ENCODE measurements at places on chromosomes 1 and 21. TPM values are rescaled to one million over a fixed set of nuclear protein-coding genes. Genes with fewer than 3 reads are reported as not detected.

GRCh38 chr1:193308438-193308837 is 122.0 kb upstream of the B3GALT2 start:
- DNase-seq = no peak

- no peak for DNase-seq
These were observed 4.9 kb downstream of the RD3 start for GRCh38 chr1:211487082-211487481.

GRCh38 chr1:244383278-244383884 is 68.3 kb downstream of the ADSS2 start:
- no peak for DNase-seq

DNA sequence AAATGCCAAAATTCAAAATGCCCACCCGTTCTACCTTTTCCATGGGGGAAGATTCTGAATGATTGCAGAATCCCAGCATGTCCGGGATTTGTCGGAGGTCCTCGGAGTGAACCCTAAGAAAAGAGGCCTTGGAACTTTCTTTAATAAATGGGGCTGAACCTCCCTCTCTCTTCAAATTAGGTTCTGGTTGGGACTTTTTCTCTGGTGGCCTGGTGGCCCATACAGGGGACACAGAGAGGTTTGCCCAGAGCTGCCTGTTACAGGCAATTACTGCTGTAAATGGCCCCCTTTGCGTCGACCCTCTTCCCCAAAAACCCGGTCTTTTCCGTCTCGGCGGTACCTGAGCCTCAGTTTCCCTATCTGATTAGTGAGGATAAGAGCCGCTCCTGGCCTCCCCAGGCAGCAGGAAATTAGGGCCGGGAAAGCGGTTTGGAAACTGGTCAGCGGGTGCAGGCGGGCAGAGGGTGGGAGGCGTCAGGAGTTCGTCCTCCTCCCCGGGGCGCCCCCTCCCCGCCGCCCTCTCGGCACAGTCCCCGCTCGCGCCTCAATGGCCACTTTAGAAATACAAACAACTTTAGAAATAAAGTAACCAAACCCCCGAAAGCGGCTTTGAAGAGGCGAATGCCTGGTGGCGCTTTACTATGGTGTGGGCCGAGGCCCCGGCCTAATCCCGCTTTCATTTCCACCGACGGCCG is 15.6 kb downstream of the PAX7 start:
- no peak for DNase-seq

DNA sequence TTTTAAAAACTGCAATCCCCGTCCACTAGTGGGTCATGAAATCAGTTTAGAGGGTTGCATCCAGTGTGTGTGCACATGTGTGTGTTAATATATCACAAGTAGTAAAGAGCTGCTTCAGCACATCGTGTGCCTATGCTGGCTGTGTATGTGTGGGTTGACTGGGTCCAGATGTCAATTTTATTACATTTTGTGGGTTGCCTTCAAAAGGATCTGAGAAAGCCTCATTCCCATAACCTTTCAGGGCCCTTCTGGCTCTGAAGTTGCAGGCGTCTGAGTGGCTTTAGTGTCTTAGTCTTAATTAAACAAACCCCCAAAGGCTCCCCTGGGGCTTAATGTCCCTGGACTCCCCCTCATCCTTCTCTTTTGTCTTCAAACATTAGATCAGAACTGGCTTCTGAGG is 19.8 kb downstream of the PLA2G2D start:
- DNase-seq = no peak

GRCh38 chr1:240004086-240004749 is 87.5 kb upstream of the FMN2 start:
- peak; percentile 26 for DNase-seq

DNA sequence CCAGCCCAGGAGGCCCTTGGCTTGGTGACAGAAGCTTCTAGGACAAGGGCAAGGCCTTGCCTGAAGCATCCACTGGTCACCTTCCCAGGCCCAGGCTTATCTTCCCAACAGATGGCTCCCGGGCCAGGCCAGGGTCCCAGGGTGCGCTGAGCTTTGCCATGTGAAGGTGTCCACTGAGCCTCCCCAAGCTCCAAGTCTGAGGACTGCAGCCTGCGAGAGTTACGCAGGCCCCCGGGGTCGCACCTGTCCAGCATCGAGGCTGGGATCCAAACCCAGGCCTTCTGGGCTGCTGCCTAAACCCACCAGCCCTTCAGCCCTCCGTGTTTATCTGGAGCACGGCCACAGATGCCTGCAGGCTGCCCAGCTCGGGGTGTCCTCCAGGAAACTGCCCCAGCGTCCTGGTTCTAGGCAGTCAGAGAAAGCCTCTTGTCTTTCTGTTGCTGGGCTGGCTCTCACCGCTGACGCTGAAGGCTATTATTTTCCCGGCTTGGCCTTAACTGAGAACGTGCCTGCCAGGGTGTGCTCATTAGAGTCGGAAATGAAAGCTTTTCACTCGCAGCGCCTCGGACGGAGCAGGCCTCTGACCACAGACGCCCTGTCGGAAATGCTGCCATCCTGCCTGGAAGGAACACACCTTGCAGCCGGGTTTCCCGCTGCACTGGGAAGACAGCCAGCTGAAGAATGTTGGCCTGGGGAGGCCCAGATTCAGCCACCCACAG is 71.4 kb downstream of the MEGF6 start:
- DNase-seq = peak; percentile 94

- no peak for DNase-seq
These were observed 9.7 kb upstream of the CGN start for GRCh38 chr1:151501474-151501873.

- DNase-seq = peak; percentile 67
These were observed 29.1 kb downstream of the STPG1 start for GRCh38 chr1:24384251-24385090.

GRCh38 chr21:29053656-29054055 is 19.8 kb downstream of the CCT8 start:
- DNase-seq = peak; percentile 57

DNA sequence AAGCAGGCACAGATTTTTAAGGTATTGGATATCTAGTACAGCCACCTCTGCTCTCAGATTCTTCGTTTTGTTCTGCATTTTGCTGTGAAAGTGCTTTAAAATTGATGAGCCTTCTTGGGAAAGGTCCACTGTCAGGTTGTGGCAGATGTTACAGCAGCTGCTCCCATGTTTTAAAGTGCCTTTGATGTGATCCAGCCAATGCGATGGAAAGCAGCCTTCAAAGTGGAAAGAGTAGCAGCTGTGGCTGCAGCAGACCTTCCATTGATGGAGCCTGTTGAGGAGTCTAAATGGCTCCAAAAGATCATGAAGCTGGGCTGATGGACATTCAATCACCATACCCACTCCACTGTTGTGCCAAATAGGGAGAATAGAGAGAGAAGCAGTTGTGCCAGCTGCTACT is 816.9 kb downstream of the PLA2G4A start:
- no peak for DNase-seq

DNA sequence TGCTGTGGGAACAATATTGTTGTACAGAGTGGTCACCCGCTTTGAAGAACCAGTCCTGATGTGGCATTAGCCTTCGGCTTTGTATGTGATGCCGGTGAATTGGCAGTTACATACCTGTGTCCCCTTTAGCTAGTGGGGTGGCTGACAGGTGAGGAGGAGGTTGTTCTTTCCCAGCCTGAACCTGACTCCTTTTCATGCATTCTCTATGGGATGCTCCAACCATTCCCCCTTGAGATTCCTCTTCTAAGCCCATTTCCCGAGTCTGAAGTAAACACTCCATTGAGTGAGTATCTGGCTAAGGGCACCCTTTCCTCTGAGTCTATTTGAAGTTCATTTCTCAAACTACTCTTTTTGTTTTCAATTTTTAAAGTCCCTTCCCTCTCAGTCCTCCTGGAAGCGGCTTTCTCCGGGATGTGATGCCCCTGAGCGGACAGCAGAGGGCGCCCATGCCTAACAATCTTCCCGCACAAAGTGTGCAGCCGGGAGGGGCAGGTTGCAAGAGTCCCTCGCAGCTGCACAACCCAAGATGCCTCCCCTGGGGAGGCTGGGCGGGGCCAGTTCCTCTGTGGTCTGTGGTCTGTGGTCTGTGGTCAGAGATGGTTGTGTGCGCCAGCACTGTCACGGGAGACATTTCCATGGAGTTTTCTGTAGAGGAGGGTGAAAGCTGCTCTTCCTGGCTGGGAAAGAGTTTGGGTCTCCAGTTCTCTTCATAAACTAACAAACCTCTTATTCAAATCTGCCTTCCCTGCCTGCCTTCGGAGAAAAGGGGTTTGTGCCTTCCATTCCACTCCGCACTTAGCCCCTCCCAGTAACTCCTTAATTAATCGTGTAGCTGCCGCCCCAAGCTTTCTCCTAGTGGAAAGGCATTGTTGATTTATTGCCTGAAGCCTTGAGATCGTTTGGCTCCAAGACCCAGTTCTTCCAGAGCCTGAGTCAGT is 36.4 kb upstream of the LMX1A start:
- peak; percentile 92 for DNase-seq

DNA sequence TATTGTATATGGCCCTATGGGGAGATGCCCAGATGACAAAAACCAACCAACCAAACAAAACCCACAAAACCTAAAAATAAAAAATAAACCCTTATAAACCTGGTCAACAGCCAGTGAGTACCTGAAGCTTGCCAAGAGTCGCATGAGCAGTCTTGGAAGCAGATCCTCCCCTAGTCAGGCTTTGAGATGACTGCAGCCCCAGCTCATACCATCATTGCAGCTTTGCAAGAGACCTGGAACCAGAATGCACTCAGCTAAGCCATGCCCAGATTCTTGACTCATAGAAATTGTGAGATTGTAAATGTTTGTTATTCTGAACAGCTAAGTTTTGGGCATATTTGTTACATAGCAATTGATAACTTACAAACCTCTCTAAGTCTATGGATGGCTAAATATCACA is 326.8 kb downstream of the HLX start:
- DNase-seq = no peak

DNA sequence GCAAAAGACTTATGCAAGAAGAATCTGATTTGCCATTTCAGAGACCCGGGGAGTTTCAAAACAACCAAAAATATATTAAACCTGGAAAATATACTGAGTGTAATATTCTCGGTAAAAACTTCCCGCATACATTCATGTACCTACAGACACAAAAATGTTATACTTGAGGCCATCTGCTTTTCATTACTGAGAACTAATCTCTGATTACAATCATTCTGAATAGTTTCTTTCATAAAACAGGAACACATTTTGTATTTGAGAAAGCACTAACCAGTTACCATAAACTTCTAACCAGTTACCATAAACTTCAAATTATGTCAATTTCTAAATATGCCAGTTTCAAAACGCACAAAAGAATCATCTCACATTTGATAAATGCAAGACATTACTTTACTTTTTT is 7.8 kb downstream of the ZNHIT6 start:
- DNase-seq = no peak

- DNase-seq = peak; percentile 34
These were observed at the start of gene TTC34 for GRCh38 chr1:2801535-2802291. TSS of gene TTC34 (minus strand) at chr1:2801693. CDS start at chr1:2800827, 866 bp downstream.

GRCh38 chr1:182174513-182174855 is 113.0 kb upstream of the ZNF648 start:
- no peak for DNase-seq

- peak; percentile 89 for DNase-seq
These were observed 55.8 kb downstream of the SLC45A1 start for GRCh38 chr1:8373581-8374241.

DNA sequence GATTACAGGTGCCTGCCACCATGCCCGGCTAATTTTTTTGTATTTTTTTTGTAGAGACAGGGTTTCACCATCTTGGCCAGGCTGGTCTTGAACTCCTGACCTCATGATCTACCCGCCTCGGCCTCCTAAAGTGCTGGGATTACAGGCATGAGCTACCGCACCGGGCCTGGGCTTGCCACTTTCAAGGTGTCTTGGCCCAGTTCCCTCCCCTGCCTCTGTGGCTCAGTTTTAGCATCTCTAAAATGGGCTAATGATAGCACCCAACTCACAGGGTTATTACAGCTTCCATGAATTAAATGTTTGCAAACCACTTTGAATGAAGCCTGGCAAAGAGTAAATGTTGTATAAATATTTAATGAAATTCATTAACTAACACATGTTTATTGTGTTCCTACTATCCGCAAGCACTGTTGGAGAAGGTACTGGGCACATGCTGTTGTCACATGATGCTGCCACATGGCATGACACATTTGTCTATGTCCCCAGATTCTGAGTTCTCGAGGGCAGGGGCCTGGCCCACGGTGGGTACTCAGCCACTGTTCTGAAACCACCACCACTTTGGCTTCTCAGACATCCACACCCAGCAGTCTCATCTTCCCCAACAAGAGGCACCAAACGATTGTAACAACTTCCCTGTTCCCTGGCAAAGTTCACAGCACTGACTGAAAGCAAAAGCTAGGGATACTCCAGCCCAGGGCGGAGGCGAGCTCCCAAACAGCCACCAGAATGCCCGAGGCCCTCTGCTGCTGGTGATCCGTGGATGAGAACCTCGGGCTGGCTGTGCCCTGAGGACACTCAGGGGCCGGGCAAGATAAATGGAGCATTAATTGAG is 9.7 kb downstream of the IFFO2 start:
- DNase-seq = peak; percentile 36

- DNase-seq = no peak
These were observed 276.0 kb upstream of the NR5A2 start for GRCh38 chr1:199751506-199751905.

- no peak for DNase-seq
These were observed 318.1 kb upstream of the FAM78B start for GRCh38 chr1:166484871-166485270.

DNA sequence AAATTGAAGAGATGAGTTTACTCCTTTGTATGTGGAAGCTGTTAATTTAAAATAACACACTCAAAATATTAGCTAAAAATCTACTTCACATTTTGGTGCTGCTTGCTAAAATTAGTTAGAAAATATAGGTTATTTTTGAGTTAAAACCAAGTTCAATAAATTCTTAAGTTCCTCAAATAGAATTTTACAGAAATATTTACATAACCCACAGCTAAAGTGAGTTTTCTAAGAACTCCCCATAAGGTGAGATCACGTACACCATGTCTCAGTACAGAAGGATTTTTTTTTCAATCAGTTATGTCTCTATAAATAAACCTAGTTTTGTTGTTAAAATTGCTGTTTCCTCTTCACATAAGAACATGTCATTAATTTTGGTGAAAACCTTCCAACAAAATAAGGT is 108.0 kb downstream of the SDCCAG8 start:
- no peak for DNase-seq

- DNase-seq = peak; percentile 98
These were observed 9.1 kb downstream of the SGIP1 start for GRCh38 chr1:66542811-66543767.

DNA sequence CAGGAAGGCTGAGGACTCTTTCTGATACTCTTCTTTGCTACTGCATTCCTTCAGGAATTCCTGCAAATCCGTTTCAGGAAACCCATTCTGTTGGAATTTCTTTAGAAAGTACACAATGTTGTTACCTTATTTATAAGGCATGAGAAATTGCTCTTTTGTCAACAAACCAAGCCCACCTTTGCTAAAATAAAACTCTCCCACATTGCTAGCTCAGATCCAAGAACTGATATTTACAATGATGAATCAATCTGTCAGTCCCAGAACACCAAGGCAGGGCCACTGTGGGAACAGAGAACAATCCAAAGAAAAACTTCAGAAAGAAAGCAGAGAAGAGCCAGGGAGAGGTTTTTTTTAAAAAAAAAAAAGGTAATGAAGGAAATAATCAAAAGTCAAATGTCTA is 36.6 kb upstream of the LPAR3 start:
- DNase-seq = no peak

LRRC39 gene
- total RNA-seq = 0.20 TPM

CHD5 gene
- 0.07 TPM for total RNA-seq

F11R gene
- 46.8 TPM for total RNA-seq

CADM3 gene
- total RNA-seq = 0.47 TPM

SPRR2E gene
- not detected for total RNA-seq

IGSF5 gene
- total RNA-seq = not detected

TMEM269 gene
- 0.02 TPM for total RNA-seq

SPEN gene
- 15.9 TPM for total RNA-seq

THEMIS2 gene
- total RNA-seq = 23.5 TPM

SLC5A9 gene
- total RNA-seq = not detected

SLAMF1 gene
- not detected for total RNA-seq

NR1I3 gene
- not detected for total RNA-seq

SYF2 gene
- total RNA-seq = 53.2 TPM

LRP8 gene
- 57.4 TPM for total RNA-seq

GPR3 gene
- total RNA-seq = 2.6 TPM
